ENCODE measurements at places on chromosomes 3 and 15.

DNA sequence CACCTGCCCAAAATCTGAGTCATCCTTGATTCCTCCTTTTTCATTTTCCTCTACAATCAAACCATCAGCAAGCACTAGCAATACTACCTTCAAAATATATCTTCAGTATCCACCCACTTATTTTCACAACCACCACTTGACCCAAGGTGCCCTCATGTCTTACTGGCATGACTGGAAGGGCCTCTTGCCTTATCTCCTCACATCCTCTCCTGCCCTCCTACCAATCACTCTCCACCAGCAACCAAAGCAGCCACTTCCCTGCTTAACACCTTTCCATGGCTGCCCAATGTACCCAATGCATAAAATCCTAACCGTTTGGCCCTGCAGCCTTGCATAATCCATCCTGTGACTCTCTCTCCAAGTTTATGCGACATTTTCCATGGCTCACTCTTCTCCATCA lies 76.0 kb downstream of the MTHFS start:
- no peak for DNase-seq

GRCh38 chr15:74653426-74654102 lies 37.9 kb downstream of the CLK3 start:
- DNase-seq: peak; percentile 55

GRCh38 chr3:32323604-32324003 lies 68.0 kb upstream of the CMTM7 start:
- no peak for DNase-seq

DNA sequence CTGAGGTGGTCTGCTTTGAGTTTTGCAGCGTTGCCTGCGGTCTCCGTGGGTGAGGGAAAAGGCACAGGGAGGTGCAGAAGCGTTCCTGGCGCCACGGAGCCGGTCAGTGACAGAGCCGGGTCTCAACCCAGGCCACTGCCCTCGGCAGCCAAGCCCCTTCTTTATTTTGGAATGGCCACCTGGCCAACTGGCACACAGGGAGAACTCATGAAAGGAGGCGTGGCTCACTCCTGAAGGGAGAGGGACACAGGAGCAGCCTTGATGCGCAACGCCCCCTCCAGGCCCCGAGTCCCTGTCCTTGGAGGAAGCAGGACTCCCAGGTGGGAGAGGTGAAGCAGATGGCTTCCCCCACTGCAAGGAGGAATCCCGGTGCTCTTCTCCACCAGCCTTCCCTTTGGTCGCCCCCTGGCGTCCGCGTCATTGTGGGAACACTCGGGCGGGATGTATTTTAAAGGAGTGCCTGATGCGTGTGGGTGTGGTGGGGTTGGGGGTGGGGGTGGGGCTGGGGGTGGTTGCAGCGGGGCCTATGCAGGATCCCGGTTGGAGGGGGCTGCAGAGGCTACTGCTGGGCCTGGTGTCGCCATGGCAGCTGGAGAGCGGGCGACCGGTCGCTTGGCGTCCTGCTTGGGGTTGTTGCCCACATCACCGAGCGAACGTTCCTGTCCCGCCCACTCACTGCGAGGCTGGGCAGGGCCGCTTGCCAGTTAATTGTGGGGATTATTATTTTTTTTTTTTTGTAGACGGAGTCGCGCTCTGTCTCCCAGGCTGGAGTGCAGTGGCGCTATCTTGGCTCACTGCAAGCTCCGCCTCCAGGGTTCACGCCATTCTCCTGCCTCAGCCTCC lies 32.6 kb downstream of the APBA2 start:
- no peak for DNase-seq

GRCh38 chr3:127064391-127065137 lies 81.6 kb downstream of the PLXNA1 start:
- DNase-seq: peak; percentile 55

DNA sequence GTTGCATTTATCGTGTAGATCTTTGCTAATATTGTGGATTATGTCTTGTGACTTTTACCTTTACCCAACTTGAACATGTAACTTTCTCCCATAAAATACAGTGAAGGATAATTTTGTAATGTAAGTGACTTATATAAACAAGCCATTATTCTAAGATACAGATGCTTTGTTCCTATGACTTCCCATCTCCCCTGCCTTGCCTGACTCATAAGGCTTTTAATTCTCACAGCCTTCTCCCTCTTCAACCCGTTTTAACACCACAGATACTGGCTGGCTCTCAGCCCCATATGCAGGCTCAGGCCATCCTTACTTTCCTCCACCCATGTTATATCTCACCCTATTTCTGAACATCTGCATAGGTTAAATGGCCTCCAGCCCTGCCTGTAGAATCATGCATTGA lies 4.1 kb downstream of the CCNDBP1 start:
- no peak for DNase-seq

DNA sequence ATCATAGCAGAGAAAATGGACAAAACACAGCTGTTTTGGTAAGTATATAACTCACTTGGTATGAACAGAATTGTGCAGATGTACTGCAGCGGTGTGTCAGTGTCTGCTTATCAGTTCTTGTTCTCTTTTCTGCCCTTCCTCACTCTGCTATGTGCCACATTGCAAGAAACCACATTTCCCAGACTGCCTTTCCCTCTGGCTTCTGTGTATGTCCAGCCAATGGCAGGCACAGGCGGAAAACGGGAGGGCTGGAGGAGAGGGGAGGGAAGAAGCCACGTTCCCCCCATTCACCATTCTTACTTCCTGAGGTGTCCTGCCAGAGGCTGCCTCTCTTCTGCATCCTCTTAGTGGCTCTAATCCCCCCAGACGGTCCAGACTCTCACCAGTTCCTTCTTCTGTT lies 15.4 kb downstream of the HHLA2 start:
- no peak for DNase-seq

- DNase-seq: peak; percentile 40
Measured at GRCh38 chr15:65460741-65461347, 38.1 kb upstream of the IGDCC4 start.

All from choroid plexus epithelial cell (primary cell).